ENCODE measurements at places on chromosomes 13 and 19. TPM values are rescaled to one million over a fixed set of nuclear protein-coding genes. Genes with fewer than 3 reads are reported as not detected.
A peak's percentile ranks its signal among the peaks of the same experiment; 100 is the strongest.

- DNase-seq: no peak
These were observed 31.6 kb upstream of the DPRX start for GRCh38 chr19:53600217-53600616.

Gene ZNF221
- total RNA-seq: 3.9 TPM

GRCh38 chr13:99774644-99775043 lies 196.9 kb downstream of the ZIC5 start:
- DNase-seq: no peak

GRCh38 chr13:112065521-112065866 lies 1.5 kb upstream of the SOX1 start:
- no peak for DNase-seq

Gene YJEFN3
- 0.76 TPM for total RNA-seq

- DNase-seq: peak; percentile 41
These were observed 427.9 kb downstream of the ZNF536 start for GRCh38 chr19:30799865-30800755.

- no peak for DNase-seq
These were observed 347.7 kb upstream of the SPRY2 start for GRCh38 chr13:80688593-80688992.

GRCh38 chr13:52070929-52071523 lies 46.5 kb downstream of the UTP14C start:
- no peak for DNase-seq

Gene NDUFS7
- 40.6 TPM for total RNA-seq

GRCh38 chr13:75764926-75765310 lies 128.8 kb downstream of the LMO7 start:
- DNase-seq: no peak

GRCh38 chr19:34273121-34273520 lies 18.8 kb downstream of the GARRE1 start:
- no peak for DNase-seq

- DNase-seq: no peak
These were observed 99.6 kb upstream of the SGCG start for GRCh38 chr13:23081220-23081619.

DNA sequence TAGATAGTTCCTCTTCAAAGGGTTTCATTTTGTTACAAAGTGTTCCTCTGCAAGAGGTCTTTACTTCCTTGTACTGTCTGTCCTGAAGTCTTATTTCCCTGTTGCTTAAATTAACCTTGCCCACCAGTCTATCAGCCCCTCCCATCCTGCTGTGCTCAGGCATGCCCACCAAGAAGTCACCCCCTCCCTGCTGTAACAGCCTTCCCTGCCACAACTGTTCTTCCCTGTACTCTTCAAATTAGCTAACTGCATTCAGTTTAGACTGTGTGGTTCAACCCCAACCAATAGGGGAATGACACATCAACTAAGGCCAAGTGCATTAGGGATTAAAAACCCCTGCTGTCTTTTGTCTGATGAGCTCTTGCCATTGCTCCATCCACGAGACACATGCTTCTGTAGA lies 34.4 kb upstream of the ZNF562 start:
- no peak for DNase-seq

DNA sequence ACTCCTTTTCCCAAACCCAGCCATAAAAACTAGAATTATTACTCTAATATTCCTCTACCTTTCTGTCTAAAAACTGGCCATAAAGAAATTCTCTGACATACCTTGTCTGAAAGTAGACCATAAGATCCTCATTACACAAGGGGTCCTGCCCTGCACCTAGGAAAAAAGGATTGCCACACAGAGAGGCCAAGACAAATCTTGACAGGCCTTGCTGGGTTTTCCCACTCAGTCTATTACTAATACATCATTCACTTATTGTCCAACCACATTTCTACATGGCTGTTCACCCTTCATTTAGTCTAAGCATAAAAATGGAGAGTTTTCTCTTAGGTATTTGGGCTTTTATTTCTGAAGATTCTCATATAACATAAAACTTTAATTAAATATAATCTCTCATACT lies 319.8 kb downstream of the PCDH20 start:
- no peak for DNase-seq

Gene SWSAP1
- total RNA-seq: 1.3 TPM

GRCh38 chr19:56116606-56117005 lies 4.5 kb downstream of the ZNF787 start:
- DNase-seq: no peak

Gene SLC39A3
- total RNA-seq: 15.2 TPM

DNA sequence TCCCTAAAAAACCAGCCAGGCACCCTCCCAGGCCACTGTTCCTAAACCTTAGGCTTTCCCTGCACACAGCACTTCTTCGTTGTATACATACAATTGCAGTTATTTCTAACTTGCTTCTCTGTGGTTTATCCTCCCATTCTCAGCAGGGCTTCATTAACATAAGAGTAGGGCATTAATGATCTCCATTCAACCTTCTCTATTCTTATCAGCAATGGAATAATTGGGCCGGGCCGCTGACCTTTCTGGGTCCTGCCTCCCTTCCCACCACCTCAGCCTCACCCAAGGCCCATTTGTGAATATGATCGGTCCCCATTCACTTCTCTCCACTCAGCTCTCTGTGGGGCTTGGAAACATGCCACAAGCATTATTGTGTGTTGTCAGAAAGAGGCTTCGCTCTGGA lies 184.2 kb downstream of the SUCLA2 start:
- no peak for DNase-seq

DNA sequence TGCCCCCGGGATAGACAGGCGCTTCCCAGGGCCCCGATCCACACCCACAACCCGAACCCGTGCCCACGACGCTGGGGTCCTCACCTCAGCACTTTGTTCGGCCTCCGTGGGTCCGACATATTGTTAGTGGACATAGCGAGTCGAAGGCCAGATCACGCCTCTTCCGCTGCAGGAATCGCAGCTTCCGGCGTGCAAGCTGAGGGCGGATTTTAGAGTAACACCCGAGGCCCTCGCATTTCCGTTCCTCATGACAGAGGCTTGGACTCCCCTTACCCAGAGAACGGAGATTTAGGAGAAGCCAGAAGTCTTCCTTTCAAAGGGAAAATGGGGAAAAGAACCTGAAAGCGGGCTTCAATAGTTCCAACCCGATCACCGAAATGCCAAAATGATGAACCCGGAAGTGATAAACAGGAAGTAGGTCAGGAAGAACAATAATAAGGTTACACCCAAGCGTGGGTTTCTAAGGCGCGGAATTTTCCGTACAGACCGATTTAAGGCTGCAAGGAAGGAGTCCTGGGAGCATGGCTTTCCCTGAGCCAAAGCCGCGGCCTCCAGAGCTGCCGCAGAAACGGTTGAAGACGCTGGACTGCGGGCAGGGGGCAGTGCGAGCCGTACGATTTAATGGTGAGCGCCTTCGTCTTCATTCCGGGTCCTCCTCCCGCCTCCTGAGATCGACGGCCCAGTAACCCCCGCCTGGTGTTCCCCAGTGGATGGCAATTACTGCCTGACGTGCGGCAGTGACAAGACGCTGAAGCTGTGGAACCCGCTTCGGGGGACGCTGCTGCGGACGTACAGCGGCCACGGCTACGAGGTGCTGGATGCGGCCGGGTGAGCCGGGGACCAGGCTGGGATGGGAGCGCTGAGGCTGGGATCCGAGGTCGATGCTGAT lies 2.9 kb downstream of the WDR83 start:
- DNase-seq: peak; percentile 81

DNA sequence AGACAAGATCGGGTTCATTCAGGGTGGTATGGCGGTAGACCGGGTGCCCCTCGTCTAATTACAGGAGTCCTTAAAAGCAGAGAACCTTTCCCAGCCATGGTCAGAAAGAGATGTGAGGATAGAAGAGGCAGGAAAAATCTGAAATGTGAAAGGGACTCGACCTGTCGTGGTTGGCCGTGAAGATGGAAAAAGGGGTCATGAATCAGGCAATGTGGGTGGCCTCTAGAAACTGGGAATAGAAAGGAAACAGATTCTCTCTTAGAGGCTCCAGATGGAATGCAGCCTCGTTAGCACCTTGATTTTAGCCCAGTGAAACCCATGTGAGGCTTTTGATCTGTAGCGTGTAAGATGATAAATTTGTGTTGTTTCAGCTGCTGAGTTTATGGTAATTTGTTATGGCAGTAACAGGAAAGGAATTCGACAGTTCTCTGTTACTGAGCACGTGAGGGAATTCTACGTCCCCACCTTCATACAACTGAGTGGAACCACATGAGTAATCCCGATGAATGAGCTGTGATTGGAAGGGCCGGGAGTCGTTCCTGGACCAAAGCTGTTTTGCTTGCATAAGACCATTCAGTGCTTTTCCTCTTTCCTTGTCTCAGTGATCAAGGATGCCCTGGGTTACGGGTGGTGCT lies 11.0 kb upstream of the CA11 start:
- no peak for DNase-seq

Gene PTPRH
- 9.6 TPM for total RNA-seq

GRCh38 chr13:76852986-76853385 lies 33.2 kb downstream of the KCTD12 start:
- DNase-seq: no peak

GRCh38 chr19:42075364-42075615 lies 676 bp upstream of the ZNF574 start:
- DNase-seq: no peak

- no peak for DNase-seq
These were observed 7.6 kb downstream of the IL27RA start for GRCh38 chr19:14039181-14039580.

DNA sequence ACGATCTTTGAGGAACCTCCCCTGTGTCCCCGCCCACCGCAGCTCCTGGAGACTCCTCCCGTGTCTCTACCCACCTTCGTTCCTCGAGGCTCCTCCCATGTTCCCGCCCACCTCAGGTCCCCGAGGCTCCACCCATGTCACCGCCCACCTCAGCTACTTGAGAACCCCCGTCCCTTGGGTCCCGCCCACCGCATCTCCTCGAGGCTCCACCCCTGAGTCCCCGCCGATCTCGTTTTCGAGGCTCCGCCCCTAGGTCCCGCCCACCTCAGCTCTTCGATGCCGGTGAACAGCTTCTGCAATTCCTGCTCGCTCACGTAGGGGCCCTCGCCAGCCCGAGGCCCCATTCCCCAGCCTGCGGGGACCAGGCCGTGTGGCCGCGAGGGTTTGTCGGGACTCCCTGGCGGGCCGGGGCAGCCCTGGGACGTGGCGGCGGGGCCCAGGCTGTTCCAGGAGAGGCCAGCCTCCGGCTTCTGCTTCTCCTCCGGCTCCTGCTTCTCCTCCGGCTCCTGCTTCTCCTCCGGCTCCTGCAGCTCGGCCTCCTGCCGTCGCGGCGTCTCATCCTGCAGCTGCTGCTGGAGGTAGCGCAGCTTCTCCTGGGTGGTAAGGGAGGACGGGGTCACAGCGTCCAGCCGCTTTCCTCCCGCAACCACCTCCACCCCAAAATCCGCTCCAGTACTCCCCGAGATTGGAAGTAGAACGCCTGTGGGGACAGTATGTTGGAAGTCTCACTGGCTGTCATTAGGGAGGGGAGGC lies 16.7 kb downstream of the TSKS start:
- no peak for DNase-seq

GRCh38 chr19:30118221-30118620 lies 176.2 kb downstream of the URI1 start:
- DNase-seq: no peak

DNA sequence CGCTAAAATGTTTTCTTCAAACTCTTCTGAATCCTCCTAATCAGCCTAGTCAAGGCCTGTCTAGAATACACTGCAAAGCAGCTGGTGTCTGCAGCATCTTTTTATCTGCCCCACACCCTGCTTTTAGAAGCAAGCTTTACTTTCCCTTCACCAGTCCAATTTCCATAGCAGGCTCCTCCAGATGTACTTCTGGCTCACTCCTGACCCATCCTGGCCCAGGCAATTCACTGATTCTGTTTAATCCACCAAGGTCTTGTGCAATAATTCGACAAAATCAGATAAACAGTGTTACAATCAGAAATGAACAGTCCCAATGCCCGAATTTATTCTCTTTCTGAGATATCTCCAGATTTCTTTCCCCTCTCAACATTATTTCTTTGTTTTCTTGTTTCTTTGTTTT lies 415.2 kb upstream of the SGCG start:
- no peak for DNase-seq

DNA sequence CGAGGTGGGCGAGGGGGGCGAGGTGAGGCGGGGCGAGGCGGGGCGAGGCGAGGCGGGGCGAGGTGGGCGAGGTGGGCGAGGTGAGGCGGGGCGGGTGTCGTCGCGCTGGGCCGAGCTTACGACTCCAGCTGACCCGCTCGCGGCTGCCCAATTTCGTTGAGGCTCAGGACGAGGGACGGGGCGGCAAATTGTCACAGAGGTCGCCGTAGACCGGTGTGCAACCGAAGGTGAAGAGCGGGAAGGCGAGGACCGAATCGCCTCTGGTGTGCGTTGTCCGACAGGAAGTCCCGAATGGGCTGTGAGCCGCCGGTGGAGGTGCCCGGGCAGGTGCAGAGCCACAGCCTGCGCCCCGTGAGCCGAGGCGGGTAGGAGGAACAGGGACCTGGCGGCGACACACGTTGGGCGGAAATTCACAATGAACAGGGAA lies at the start of gene LACC1:
Gene LACC1, plus strand, starts transcription at position 150 of the 427 bp plus-strand sequence. CDS start 1,082 bp downstream, outside the sequence.
- DNase-seq: peak; percentile 87

DNA sequence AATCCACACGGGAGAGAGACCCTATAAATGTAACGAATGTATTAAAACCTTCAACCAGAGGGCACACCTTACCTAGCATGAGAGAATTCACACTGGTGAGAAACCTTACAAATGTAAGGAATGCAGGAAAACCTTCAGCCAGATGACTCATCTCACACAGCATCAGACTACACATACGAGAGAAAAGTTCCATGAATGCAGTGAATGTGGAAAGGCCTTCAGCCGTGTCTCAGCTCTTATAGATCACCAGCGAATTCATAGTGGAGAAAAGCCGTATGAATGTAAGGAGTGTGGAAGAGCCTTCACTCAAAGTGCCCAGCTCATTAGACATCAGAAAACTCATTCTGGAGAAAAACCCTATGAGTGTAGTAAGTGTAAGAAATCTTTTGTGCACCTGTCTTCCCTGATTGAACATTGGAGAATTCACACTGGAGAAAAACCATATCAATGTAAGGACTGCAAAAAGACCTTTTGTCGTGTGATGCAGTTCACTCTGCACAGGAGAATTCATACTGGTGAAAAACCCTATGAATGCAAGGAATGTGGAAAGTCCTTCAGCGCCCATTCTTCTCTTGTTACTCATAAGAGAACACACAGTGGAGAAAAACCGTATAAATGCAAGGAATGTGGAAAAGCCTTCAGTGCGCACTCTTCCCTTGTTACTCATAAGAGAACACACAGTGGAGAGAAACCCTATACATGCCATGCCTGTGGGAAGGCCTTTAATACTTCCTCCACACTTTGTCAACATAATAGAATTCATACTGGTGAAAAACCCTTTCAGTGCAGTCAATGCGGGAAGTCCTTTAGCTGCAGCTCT lies 16.0 kb downstream of the ZNF582 start:
- no peak for DNase-seq

DNA sequence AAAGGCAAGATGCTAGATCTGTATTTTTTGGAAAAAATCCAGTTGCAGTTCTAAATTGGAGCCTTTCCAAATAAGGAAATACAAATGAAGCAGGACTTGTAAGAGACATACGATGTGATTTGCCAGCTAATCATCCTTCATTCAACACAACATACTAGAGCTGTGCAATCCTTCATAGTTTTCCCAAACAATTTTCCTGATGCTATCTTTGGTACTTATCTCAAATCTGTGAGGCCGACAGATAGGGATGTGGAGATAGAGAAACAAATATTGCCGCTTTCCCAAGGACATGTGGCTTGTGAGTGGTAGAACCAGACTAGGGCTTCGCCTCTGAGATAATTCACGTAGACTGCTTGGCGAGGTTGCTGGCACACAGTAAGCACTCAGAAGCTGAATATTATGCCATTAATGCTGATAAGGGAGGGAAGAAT lies 176.6 kb downstream of the LMO7 start:
- no peak for DNase-seq

Data from pancreas (tissue), 10 donors.